ENCODE measurements at places on chromosomes 5 and 9. TPM values are rescaled to one million over a fixed set of nuclear protein-coding genes. Genes with fewer than 3 reads are reported as not detected.

The PCDHGA8 gene
- total RNA-seq = not detected

The DOLK gene
- total RNA-seq = 34.9 TPM

The MARCHF3 gene
- total RNA-seq = 0.96 TPM

The MOB3B gene
- 7.0 TPM for total RNA-seq

The DOCK2 gene
- total RNA-seq = 4.0 TPM

The TRPM3 gene
- total RNA-seq = not detected

The PTAR1 gene
- 16.0 TPM for total RNA-seq

The PRDM9 gene
- total RNA-seq = not detected

The FOXD4L6 gene
- total RNA-seq = not detected

The NEUROG1 gene
- total RNA-seq = not detected

The WDR38 gene
- not detected for total RNA-seq

The NSG2 gene
- not detected for total RNA-seq

The MYOZ3 gene
- not detected for total RNA-seq

The EPB41L4A gene
- total RNA-seq = 1.2 TPM

The ELAVL2 gene
- total RNA-seq = not detected

The LCN1 gene
- not detected for total RNA-seq

The CAPSL gene
- not detected for total RNA-seq

The NUTM2G gene
- not detected for total RNA-seq

The GFI1B gene
- not detected for total RNA-seq

The XRCC4 gene
- 11.9 TPM for total RNA-seq

The SEPTIN8 gene
- 13.0 TPM for total RNA-seq

The WNK2 gene
- total RNA-seq = 7.7 TPM

Data from A549 treated with RU486 at 1 μM for 4 hours (cell line).